ENCODE measurements at places on chromosomes 6 and 20. TPM values are rescaled to one million over a fixed set of nuclear protein-coding genes. Genes with fewer than 3 reads are reported as not detected.

DNA sequence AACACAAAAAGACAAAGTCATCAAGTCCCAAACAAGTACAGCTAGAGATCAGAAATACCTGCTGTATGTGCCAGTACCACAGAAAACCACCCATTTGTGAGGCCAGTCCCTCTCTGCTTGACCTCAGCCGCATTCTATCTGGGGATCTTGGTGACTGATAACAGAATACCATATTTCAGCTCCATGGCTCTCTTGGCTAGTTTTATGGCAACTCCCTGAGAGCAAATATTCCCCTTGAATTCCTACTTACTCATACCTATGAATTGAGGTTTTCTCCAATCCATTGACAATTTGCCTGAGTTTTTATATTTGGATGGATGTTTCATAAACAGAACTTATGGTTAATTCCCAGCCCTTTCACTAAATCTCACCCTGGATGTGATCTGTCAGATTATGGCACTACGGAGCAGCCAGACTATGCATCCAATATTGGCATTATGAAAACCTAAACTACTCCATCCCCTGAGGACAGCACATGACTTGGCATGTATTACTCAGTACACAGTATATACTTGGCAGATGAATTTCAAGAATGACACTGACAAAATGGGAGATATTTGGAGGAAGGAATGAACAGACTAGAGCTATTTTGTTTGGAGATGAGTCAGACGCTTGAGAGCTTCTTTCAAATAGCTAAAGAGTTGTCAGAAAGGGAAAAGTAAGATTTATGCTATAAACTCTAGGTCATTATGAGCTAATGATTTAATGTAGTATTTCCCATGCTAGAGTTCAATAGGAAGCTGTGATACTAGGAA is 95.7 kb downstream of the PRDM1 start:
- no peak for DNase-seq

- DNase-seq, result no peak
These were observed 55.3 kb upstream of the SOX4 start for GRCh38 chr6:21538186-21538798.

GRCh38 chr6:119979862-119980261 is 630.3 kb upstream of the MAN1A1 start:
- DNase-seq, result no peak

- no peak for DNase-seq
These were observed 23.9 kb downstream of the RAET1L start for GRCh38 chr6:150001295-150002008.

DNA sequence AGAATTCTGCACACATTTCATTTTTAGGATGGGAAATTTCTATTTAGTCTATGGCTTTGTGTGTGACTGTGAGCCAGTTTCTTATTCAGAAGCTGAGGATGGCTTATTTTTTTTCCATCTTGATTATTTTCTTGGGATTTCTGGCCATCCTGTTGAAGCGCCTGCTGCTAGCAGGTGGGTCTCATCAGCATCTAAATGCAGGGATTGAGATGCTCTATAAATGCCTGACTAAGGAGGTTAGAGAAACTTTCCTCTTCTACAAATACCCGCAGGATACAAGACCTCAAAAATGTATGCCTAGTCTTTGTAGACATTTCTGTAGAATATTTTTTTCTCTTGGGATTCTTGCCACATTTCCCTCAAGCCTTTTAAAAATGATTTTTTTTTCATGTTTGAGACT is 138.0 kb upstream of the CCN2 start:
- no peak for DNase-seq

GRCh38 chr6:164882236-164882635 is 427.2 kb downstream of the C6orf118 start:
- no peak for DNase-seq

- DNase-seq, result peak; percentile 53
These were observed 102.1 kb downstream of the TMEM242 start for GRCh38 chr6:157221049-157221816.

DNA sequence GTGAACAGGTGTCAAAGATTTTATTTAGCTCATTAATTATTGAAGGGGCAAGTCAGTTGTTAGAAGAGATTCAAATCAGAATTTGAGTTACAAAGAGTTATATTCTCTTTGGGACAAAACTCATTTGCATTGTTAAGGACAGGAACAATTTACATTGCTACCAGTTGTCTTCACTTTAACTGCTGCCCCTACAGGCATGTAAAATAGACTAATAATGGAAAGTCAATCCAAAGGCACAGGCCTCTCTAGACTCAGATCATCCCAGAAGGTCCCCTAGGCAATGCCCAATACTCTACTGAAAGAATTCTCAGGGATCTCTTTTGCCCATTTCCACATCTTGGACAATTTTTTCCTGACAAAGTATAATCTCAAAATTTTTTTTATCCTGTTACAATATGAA is 95.7 kb downstream of the SCP2D1 start:
- no peak for DNase-seq

- no peak for DNase-seq
These were observed 150.2 kb upstream of the OGFRL1 start for GRCh38 chr6:71138376-71138775.

DNA sequence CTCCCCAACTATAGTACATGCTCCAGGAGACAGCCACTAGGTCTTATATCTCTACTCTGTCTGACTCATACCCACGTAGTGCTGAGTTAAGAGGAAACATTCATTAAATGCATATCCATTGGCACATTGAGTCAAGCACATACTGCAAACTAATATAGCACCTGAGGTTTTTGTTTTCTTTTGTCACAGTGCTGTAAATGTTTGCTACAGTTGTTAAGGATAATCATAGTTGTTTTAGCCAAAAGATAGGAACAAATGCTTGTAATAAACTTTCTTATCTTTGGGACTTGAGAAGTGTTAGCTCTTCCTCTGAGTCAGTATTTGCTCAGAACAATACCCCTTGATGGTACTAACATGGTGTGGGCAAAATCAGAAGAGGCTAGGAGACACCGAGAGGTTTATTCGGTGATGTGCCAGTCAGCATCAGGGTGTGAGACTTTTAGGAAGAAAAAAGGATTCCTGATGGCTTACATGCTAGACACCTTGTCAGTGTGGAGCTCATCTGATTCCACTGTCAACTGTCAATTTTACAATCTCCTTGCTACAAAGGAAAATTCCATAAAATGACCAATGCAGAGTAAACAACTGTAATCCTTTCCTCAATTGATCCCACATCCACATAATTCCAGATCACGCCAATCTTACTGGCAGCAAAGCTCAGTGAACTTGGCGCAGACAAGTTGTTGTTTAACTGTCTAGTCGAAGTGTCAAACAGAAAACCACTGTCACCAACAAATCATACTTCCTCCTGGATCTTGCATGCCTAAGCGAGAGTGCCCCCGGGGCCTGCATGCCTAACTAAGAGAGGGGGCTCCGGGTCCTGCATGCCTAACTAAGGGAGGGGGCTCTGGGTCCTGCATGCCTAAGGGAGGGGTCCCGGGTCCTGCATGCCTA is 36.1 kb downstream of the ELOVL2 start:
- no peak for DNase-seq

GRCh38 chr20:14148042-14148441 is 152.7 kb downstream of the MACROD2 start:
- no peak for DNase-seq

GRCh38 chr6:165804331-165805066 is 141.5 kb upstream of the PDE10A start:
- no peak for DNase-seq

GRCh38 chr6:21371676-21372171 is 221.8 kb upstream of the SOX4 start:
- peak; percentile 67 for DNase-seq

GRCh38 chr20:1896484-1897258 is 1.5 kb downstream of the SIRPA start:
- DNase-seq, result no peak

DNA sequence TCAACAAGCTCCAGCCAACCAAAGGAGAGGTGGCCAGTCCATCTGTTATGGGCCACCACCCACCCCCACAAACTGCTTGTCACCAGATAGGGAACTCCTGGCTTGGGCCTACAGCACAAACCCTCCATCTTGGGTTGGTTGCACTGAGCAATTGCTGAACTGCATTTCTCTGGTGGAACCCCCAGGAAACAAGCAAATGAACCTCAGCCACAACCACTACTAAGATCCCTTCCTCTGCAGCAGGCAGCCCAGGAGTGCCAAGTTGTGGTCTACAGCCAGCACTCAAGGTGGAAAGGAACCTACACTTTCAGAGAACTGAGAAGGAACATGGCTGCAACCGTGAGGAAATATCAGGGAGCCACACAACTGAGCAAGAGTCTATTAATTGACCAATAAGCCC is 171.6 kb downstream of the TMEM200A start:
- DNase-seq, result no peak

- no peak for DNase-seq
These were observed 141.3 kb downstream of the IMPG1 start for GRCh38 chr6:75931011-75931680.

GRCh38 chr6:139587469-139587868 is 213.0 kb upstream of the CITED2 start:
- DNase-seq, result no peak

DNA sequence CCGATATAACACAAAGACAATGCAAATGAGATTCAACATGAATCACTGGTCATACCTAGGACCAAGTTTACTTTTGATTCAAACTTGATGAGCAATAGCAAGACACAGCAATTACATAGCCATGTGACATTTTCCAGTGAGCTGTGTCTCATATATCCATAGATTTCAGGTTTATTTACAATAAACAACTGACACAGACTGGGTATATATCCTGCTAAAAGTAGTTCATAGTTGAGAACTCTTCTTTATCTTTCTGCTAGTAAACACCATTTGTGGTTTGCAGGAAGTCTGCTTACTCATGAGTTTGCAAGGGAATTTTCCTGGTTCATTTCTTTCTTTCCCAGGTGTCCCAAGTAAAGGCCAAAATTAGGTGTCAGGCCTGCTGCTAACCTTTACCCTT is 343.4 kb downstream of the KIF16B start:
- no peak for DNase-seq

- no peak for DNase-seq
These were observed 66.4 kb downstream of the ANKS1A start for GRCh38 chr6:34955442-34955841.

GRCh38 chr20:63273635-63274380 is 1.2 kb downstream of the ARFGAP1 start:
- DNase-seq, result no peak

- DNase-seq, result no peak
These were observed 104.0 kb upstream of the ZFP64 start for GRCh38 chr20:52295556-52295955.

- no peak for DNase-seq
These were observed 233.4 kb downstream of the CD109 start for GRCh38 chr6:73929405-73929804.

- no peak for DNase-seq
These were observed 111.4 kb downstream of the QKI start for GRCh38 chr6:163525926-163526325.

GRCh38 chr6:8047541-8048292 is 16.5 kb downstream of the BLOC1S5 start:
- DNase-seq, result no peak

GRCh38 chr6:75892384-75892783 is 143.3 kb downstream of the MYO6 start:
- no peak for DNase-seq

GRCh38 chr6:43985329-43985728 is 141.9 kb downstream of the MRPL14 start:
- no peak for DNase-seq

DNA sequence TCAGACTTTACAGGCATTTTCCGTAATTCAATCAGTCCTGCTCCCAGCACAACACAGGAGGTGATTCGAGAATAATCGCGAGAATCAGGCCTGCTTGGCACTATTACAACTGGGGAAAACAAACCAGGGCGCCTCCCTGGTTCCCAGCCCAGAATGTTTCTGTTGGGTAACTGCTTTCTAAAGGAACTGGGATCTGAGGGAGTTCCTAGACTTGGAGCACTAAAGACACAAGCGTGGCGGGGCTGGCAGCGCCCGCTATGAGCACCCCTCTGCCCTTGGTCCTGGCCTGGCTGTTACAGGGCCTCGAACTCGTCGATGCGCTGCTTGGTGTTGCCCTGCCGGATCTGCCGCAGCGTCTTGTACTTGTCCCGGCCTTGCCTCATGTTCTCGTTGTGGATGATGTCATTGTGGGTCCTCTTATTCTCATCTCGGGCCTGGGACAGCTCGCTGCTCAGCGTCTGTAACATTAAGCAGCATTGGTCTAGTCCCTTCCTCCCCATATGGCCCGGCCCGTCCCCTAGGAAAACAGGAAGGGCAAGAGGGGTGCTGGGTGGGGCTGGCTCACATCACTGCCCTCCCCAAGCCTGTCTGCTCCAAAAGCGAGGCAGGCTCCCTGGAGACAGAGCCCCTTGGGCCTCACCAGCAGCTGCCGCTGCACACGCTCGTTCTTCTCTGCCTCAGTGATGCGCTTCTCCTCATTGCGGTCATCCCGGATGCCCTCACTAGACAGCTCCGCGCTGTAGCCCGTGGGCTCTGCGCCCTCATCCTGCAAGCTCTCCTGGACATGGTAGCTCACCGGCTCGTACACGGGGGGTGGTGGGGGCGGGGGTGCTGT is 52.3 kb downstream of the EZR start:
- DNase-seq, result no peak

GRCh38 chr20:24318569-24319352 is 150.7 kb upstream of the SYNDIG1 start:
- no peak for DNase-seq

DNA sequence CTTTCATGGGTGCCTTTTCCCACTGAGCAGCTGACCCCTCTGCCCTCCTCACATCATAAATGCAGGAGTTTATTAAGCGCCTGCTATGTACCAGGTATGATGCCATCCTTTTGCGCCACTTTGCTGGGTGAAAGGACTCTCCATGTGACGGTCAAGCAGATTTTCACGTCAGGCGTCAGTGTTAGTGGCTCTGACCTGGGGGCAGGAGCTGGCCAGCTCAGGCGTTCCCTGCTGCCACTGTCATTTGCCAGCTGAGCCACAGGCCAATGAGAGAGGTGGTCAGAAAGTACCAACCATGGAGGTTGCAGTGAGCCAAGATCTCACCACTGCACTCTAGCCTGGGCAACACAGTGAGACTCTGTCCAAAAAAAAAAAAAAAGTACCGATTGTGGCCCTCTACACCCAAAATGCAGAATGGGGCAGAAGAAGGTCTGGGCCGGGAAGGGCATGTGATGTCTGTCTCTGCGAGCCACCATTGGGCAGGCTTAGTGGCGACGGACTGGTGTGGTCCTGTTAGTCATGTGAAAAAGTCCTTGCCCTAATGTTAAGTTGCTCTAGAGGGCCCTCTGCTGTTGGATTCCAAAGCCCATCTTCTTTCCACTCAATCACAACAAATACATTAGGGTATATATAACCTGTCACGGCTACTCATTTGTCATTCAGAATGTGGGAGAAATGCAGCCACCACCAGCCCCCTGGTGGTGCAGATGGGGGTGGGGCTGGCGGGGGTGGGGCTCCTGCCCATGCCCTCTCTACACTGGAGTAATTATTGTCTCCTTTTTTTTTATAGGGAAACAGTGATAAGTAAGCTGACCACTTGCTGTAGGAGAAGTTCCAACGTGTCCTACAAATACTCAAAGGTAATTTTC is 18.4 kb upstream of the SLC22A1 start:
- no peak for DNase-seq

The TRIM15 gene
- not detected for total RNA-seq

The DNAJC5 gene
- total RNA-seq, result 18.7 TPM

The LY6G6F gene
- not detected for total RNA-seq

The CLPSL2 gene
- total RNA-seq, result not detected

The COL9A3 gene
- total RNA-seq, result 101 TPM

The ULBP3 gene
- 3.4 TPM for total RNA-seq

The PERP gene
- 27.6 TPM for total RNA-seq

The PLG gene
- total RNA-seq, result not detected

The TRIM31 gene
- total RNA-seq, result 1.3 TPM

The ALDH8A1 gene
- 1.1 TPM for total RNA-seq

The SLC22A1 gene
- total RNA-seq, result 0.53 TPM

The MACROD2 gene
- 28.2 TPM for total RNA-seq

The INSM1 gene
- not detected for total RNA-seq

The CASS4 gene
- 1.9 TPM for total RNA-seq

The FGD2 gene
- total RNA-seq, result 12.8 TPM
